ENCODE measurements at places on chromosomes 3 and 15. TPM values are rescaled to one million over a fixed set of nuclear protein-coding genes. Genes with fewer than 3 reads are reported as not detected.

DNA sequence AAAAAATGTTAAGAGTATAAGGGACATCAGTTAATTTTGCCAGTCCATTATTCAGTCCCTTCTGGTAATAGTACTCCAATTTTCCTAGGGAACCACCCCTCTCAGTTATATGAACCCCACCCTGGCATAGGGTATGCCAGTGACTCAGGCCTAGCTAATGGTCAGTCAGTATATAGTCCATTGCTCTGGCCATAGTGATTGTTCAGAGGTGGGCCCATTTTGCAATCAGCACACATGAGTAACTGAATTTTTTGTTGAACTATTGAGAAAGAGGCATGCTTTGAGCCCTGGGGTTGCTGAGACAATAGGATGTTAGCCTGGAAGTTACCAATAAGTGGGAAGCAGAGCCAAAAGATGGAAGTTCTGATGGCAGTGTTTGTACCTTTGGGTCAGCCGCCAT is 4.1 kb downstream of the LRCH3 start:
- no peak for DNase-seq
- H3K4me1 ChIP-seq, result peaks cover 8% of the 10 kb centered on the region
- H3K27ac ChIP-seq, result no peak overlapping the region
- no peaks in the 10 kb centered on the region for H3K27me3 ChIP-seq
- no peaks in the 10 kb centered on the region for H3K36me3 ChIP-seq

The IL17RC gene
- total RNA-seq, result 27.3 TPM

DNA sequence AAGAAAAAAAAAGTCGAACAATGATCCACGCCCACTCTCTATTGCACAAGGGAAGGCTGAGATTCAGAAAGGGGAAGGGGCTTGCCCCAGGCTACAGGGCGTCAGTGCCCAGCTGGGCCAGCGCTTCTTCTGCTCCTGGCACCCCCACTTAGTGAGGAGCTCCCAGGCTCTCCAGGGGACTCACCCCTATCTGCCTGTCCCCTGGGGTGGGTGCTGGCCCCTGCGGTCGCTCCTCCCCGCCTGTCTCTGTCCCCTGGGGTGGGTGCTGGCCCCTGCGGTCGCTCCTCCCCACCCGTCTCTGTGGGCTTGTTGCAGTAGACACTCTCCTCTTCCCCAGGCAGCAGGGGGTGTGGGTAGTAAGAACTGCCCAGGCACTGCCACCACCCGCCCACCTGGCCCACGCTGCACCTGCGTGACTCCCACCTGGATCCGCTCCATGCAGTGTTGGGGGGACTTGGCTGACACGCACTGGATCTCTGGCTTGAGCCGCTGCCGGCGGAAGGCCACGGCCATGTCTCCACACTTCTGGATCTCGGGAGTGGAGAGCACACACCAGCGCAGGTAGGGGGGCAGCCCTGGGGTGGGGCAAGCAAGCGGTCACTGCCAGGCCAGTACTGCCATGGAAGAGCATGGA is 14.6 kb downstream of the MELTF start:
- no peaks in the 10 kb centered on the region for H3K4me1 ChIP-seq
- H3K4me3 ChIP-seq, result no peak overlapping the region
- DNase-seq, result no peak
- H3K36me3 ChIP-seq, result no peaks in the 10 kb centered on the region

The OSTN gene
- total RNA-seq, result 11.3 TPM

DNA sequence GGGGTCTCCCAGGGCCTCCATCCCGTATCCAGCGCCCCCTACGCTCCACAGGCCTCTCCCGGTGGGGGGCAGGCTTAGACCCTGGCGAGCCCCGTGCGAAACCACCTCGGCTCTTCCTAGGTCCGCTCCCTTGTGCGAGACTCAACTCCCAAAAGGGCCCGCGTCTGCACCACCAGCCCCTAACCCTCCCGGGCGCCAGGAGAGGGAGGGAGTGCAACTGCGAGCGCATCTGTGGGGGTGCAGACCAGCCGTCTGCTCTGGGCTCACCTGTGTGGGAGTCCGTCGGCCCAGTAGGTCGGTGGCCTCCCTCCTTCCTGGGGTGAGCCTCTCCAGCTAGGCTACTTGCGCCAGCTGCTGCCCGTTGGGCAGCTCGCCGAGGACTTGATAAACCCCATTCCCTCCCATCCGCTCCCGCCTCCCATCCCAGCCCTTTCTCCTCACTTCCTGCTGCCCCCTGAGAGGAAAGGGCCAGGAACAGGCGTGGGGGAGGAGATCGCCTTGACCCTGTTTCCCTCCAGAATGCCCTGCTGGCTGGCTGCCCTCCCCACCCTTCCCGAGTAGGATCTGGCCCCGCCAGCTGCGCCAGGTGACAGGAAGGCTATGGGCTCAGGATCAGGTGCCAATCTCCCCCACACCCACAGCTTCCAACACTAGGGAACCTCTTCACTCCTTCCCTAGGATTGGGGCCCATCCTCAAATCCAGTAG is at the start of gene HYAL2:
Gene HYAL2 (minus strand): TSS at position 360 of the 706 bp plus-strand sequence. CDS start 2,256 bp downstream, outside the sequence.
- H3K4me1 ChIP-seq, result peaks cover 51% of the 10 kb centered on the region
- peak within 1 kb of the TSS; percentile 100 for H3K27ac ChIP-seq
- H3K4me3 ChIP-seq, result peak within 1 kb of the TSS; percentile 88
- DNase-seq, result no peak
- H3K36me3 ChIP-seq, result no peaks in the 10 kb centered on the region
- H3K27me3 ChIP-seq, result no peaks in the 10 kb centered on the region
